Naive thymus-derived CD4-positive, alpha-beta T cell (primary cell): ENCODE measurements at places on chromosomes 5 and 9. TPM values are rescaled to one million over a fixed set of nuclear protein-coding genes. Genes with fewer than 3 reads are reported as not detected.

- H3K27ac ChIP-seq: no peak overlapping the region
- no peaks in the 10 kb centered on the region for H3K36me3 ChIP-seq
- no peaks in the 10 kb centered on the region for H3K4me1 ChIP-seq
- no peak overlapping the region for H3K4me3 ChIP-seq
- H3K27me3 ChIP-seq: no peaks in the 10 kb centered on the region
These were observed 25.9 kb downstream of the GALNT12 start for GRCh38 chr9:98833090-98833956.

The RASGEF1C gene
- not detected for polyA plus RNA-seq

The OGN gene
- 0.10 TPM for polyA plus RNA-seq

DNA sequence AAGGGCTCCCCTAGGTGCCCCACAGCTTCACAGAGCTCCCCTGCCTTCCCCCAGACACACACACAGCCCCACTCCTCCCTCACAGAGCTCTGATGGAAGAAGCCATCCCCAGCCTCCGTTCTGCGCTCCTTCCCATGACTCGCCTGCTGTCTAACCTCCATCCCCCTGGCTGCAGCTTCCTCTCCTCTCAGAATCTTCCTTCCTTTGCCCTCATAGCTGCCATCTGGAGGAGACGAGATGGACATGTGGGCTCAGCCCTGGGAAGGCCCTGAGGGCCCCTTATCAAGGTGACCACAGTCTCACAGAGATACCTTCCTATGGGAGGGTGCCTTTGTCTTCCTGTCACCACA is 94.3 kb downstream of the PCDH1 start:
- H3K36me3 ChIP-seq: no peaks in the 10 kb centered on the region
- H3K4me1 ChIP-seq: no peaks in the 10 kb centered on the region
- no peak for DNase-seq
- H3K27ac ChIP-seq: no peak overlapping the region
- H3K27me3 ChIP-seq: no peaks in the 10 kb centered on the region

The GRM6 gene
- not detected for polyA plus RNA-seq

GRCh38 chr9:127258606-127259471 is 5.7 kb upstream of the GARNL3 start:
- no peaks in the 10 kb centered on the region for H3K27me3 ChIP-seq
- no peak overlapping the region for H3K4me3 ChIP-seq
- no peaks in the 10 kb centered on the region for H3K4me1 ChIP-seq
- H3K36me3 ChIP-seq: no peaks in the 10 kb centered on the region

DNA sequence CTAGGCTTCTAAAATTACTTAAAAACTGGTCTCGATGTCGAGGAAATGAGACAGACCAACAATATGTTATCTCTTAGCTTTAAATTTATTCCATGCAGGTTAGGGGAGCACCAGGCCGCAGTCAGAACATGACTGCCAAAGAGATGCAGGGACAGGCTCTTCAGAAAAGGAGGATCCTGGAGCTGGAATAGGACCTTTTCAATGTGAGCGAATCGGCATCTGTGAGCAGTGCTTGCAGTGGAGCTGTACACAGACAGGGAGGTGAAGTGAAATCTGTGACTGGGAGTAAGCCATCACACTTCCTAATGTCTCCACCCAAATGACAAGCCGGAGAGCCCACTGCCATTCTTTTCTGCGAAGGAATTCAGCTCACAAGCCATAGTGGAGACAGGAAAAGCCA is 78.2 kb downstream of the EFNA5 start:
- H3K27me3 ChIP-seq: no peaks in the 10 kb centered on the region
- H3K36me3 ChIP-seq: no peaks in the 10 kb centered on the region
- H3K27ac ChIP-seq: no peak overlapping the region
- no peaks in the 10 kb centered on the region for H3K4me1 ChIP-seq
- no peak for DNase-seq

The BTNL3 gene
- not detected for polyA plus RNA-seq

- H3K27ac ChIP-seq: no peak overlapping the region
- no peak for DNase-seq
- no peak overlapping the region for H3K4me3 ChIP-seq
- H3K27me3 ChIP-seq: no peaks in the 10 kb centered on the region
- H3K4me1 ChIP-seq: peaks cover 8% of the 10 kb centered on the region
- H3K36me3 ChIP-seq: no peaks in the 10 kb centered on the region
These were observed 12.1 kb downstream of the ADAM19 start for GRCh38 chr5:157563373-157563928.

DNA sequence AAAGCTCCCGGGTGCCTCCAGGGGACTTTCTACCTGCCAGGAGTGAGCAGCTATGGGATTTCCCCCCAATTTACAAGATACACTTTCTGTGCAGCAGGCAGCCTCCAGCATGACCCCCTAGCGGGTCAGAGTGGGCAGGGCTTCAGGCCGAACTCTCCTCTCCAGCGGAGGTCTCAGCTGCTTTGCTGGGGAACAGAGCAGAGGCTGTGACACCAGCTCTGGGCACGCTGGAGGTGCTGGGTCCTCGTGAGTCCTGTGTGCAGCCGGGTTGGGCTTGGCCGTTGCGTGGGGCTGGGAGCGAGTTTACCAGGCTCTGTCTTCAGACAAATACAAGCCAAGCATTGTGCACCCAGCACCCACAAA is 2.9 kb downstream of the NRARP start:
- H3K36me3 ChIP-seq: no peaks in the 10 kb centered on the region
- H3K27me3 ChIP-seq: peaks cover 24% of the 10 kb centered on the region
- DNase-seq: no peak
- H3K27ac ChIP-seq: no peak overlapping the region
